ENCODE measurements at places on chromosomes 4 and X.

DNA sequence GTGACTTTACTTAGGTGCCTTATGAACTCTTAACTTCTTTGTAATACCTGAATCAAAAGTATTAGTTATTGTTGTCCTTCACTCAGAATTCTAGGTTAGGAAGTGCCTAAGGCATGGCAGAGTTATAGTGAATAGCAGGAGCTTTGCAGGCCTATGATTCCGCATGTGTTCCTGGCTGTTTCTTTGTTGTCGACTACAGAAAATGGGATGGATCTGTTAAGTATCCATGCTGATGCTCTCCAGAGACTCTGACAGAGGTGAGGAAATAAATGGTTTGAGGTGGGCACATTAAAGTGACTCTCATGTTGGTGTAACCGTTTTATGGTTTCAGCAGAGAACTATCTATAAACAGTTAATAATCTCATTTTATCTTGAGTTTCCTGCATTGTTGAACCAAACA lies 1601.3 kb downstream of the PCDH7 start:
- DNase-seq = no peak

GRCh38 chr4:102472441-102473013 lies 28.6 kb upstream of the NFKB1 start:
- no peak for DNase-seq

DNA sequence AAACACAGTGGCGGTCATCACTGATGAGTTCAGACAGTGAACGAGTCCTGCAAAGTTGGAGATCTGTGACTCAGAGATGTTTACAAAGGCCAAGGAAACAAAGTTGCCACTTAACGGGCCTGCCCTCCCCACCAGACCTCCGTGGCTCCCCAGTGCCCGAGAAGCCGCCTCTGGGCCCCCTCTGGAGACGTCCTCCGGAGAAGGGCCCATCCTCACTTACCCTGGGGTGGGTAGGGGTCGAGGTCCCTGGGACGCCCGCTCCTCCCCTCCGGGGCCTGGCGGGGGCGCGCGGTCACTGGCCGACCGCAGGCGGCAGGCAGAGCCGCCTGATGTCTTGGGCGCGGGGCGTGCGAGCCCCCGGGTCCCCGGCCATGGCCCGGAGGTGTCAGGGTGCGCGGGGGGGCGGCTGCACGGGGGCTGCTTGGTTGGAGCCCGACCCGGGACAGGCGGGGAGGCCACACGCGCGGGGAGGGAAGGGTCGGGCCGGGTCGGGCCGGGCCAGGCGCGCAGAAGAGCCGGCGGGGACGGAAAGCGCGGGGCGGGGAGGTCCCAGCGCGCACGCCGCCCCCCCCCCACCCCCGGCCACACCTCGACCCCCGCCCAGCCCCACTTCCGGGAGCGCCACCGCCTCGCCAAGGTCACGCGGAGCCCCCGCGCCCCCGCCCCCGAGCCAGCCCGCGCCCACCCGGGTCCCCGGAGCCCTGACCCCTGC lies 529 bp downstream of the DHRSX start:
- DNase-seq = peak; percentile 4

DNA sequence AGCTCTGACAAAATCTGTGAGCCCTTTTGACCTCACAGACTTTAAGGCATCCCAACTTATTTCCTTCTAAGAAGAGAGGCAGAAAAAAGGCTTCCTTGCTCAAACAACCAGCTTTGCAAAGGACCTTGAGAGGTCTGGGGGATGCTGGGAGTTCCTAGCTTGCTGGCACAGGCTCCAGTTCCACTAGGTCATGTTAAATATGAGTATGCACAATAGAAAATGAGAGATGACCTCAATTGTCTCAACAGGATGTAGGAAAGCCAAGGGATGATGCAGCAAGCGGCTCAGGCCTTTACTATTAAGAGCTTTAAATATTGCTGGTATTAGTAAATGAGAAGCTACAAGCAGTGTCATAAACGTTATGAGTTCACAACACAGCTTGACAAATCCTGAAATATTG lies 13.3 kb upstream of the ZNF827 start:
- DNase-seq = no peak

GRCh38 chr4:10074767-10075105 lies 41.9 kb downstream of the WDR1 start:
- DNase-seq = no peak

- no peak for DNase-seq
These were observed 4.8 kb downstream of the CPZ start for GRCh38 chr4:8597319-8597718.

DNA sequence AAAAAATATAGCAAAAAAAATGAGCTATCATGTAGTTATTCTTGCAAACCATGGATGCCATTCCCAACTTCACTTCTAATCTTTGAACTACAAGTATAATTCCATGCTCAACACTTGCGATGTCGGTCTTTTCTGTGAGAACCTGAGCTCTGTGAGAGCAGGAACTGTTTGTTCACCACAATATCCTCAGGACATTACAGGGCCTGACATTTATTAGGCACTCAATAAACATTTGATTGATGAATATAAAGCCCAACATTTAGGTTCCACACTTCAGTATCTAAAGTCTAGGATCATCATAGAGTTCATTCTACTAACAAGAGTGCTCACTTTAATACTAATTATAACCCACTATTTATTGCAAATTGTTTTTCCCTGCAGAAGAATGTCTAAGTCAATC lies 211.6 kb upstream of the FAM241A start:
- DNase-seq = no peak

DNA sequence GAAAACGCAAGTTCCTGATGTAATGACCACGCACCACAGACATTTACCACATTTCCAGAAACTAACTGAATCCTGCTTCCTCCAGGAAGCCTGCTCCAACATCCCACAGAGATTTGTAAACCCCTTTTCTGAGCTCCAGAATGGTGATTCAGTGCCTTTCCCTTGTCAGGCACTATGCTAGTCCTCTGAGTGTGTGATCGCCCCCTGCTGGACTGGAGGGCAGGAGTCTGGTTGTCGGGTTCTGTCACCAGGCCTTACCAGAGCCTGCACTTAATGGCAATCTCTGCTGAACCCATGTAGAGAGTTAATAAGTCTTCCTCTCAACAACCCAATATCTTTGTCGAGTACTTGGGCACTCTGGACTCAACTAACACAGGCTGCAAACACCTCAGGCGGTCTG lies 14.5 kb upstream of the KDM5C start:
- DNase-seq = no peak

- DNase-seq = no peak
These were observed 31.2 kb downstream of the USP38 start for GRCh38 chr4:143215873-143216272.

Data from activated T-cell treated with anti-CD3 and anti-CD28 coated beads for 24 hours (primary cell).